Muscle of leg (tissue), 16 donors: ENCODE measurements at places on chromosomes 12 and 14.

GRCh38 chr14:104305511-104306449 is 167.4 kb downstream of the KIF26A start:
- no peak for DNase-seq

DNA sequence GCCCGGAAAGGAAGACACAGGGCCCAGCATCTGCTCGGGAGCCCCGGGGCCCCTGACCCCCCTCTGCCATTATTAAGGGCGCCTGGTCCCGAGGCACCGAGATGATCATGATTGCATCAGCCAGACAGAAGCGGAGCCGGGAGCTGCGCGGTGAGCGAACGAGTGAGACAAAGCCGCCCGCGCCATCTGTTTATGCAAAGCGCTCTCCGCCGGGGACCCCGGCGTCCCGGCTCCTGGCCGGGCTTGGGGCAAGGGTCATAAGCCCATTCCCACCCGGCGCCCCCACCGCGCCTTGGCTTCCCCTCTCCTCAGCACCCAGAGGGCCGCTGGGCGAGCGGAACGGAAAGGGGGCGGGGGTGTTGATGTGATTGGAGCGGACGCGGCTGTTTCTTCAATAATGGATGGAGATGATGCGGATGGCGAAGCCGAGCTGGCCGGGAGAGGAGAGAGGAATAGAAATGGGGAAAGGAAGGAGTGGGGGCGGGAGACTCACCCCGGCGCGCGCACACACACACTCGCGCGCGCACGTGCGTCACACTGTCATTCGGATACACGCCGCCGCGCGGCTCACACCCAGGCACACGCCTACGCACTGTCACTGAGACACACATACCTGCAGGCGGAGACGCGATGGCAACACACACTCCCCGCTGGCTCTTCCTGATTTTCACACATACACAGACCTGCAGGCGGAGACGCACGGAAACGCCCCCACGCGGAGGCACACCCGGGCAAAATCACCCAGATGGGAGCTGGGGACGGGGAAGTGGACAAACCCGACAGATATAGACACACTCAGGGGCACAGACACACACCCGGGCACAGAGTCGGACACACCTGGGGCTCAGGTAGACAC is 10.7 kb downstream of the STAC3 start:
- peak; percentile 75 for DNase-seq

GRCh38 chr12:99257672-99258071 is 389.9 kb upstream of the GARIN6 start:
- DNase-seq = peak; percentile 50

DNA sequence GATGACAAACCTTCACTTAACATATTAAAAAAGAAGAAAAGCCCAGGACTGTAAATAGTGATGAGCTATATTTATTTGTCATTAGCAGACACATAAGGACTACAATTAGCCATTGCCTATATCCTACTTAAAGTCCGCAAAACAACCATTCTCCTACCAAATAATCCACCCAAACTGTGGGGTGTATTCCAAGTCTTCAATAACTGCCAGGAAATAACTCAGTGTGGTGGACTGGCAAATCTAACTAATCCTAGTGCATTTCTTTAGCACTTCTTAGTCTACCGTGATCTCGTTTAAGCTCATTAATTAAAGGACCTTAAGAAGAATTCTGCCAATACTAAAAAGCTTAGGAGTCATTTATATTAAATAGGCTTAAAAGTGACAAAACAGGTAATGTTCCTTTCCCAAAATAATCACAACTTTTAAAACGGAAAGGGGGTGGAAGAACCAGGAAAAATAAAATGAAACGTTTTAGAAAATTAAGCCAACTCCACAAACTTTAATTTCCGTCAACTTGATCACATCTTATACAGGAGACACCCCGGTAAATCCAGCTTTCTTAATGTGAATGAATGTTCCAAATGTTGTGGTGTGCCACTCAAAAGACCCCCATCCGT is 1.8 kb downstream of the NOVA1 start:
- DNase-seq = peak; percentile 60

GRCh38 chr14:94375552-94376107 is 12.8 kb downstream of the SERPINA1 start:
- no peak for DNase-seq

- DNase-seq = no peak
Measured at GRCh38 chr12:15411842-15412241, 89.5 kb downstream of the PTPRO start.

DNA sequence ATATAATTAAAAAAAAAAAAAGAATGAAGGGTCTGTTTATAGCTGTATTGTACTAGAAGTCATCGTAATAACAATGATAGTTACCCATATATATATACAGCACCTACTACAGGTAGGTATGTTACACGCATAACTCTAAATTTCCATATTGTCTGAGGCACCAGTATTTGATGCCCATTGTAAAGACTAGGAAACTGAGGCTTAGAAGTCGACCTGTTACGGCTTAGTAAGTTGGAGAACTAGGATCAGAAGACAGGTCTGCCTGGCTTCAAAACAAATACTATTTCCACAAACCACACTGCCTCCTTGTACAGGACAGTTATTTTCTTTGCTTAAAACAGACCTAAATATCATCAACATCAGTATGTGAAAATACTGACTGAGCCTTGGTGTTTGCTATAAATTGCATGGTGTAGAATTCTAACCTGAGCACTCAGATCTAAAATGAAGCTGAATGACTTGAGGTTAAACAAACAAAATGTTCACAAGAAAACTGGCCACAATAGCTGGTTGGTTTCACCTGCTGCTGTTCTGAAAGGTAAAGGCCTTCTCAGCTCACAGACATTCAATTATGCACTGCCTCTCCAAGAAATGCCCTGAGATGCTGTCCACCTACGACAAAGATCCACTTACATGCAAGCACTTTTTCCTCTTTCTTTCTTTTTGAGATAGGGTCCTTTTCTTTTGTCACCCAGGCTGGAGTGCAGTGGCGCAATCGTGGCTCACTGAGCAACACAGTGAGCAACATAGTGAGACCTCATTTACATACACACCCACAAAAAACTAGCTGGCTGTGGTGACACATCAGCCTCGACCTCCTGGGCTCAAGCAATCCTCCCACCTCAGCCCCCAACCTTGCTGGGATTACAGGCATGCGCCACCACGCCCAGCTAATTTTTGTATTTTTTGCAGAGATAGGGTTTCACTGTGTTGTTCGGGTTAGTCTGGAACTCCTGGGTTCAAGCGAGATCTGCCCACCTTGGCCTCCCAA is 35.7 kb downstream of the SSH1 start:
- DNase-seq = no peak

- no peak for DNase-seq
Measured at GRCh38 chr14:79298373-79298772, 912.9 kb downstream of the DIO2 start.
